ENCODE measurements at places on chromosomes 2 and 18. TPM values are rescaled to one million over a fixed set of nuclear protein-coding genes. Genes with fewer than 3 reads are reported as not detected.

Gene FOXI3
- total RNA-seq, result not detected

Gene ABCG8
- not detected for total RNA-seq

Gene ARHGAP28
- total RNA-seq, result 5.1 TPM

Gene MYOM1
- 1.9 TPM for total RNA-seq

Gene KCNK3
- total RNA-seq, result 8.2 TPM

Measured in aortic smooth muscle cell (primary cell).